ENCODE measurements at places on chromosomes 12 and 14.

- DNase-seq: peak; percentile 50
Observed at GRCh38 chr14:86654558-86655184, 1124.7 kb downstream of the FLRT2 start.

DNA sequence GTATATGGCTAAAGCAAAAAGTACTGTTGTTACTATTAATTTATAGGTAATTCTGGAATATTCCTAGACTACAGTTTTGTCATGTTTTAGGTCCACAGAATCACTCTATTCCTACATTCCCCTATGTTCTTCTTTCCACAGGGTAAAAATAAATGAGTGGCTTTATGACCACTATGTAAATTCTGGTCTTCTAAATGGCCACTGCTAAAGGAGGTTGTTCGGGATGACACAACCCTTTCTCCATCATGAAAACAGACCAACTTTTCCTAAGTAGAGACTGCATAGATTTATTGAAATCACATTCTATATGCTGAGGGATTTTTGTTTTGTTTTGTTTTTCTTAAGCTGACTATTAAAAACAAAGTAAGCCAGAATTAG is 88.0 kb downstream of the SYT1 start:
- no peak for DNase-seq

- no peak for DNase-seq
Observed at GRCh38 chr12:75959506-75959905, 72.1 kb downstream of the PHLDA1 start.

DNA sequence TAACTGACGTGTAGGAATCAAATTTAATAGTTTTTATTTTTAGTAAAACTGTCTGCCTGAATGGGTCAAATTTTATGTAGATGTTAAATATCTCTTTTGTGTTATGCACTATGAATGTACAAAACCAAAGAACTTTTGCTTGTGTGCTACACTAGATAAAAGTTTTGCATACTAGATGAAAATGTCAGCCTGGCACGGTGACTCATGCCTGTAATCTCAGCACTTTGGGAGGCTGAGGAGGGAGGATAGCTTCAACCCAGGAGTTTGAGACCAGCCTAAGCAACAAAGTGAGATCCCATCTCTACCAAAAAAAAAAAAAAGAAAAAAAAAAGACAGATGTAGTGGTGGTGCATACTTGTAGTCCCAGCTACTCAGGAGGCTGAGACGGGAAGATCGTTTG is 11.1 kb downstream of the AEBP2 start:
- DNase-seq: no peak

DNA sequence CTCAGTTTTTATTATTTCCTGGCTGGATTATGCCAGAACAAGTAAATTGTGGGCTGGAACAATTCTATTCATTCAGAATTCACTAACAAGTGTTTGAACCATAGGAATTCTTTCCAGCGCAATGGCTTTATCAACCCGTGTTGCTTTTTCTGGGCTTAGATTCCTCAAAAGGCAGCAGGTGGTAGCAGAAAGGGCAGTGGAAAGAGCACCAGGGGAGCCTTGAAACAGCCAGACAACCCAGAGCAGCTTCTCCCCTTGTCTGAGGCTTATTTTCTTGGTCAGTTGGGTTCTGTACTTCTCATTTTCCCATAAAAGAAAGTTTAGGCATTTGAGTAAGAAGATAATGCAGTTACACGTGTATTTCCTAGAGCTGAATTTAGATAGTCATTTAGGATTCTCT is 130.7 kb downstream of the OTOGL start:
- no peak for DNase-seq

GRCh38 chr14:74835645-74836250 is 40.2 kb downstream of the PROX2 start:
- DNase-seq: no peak

DNA sequence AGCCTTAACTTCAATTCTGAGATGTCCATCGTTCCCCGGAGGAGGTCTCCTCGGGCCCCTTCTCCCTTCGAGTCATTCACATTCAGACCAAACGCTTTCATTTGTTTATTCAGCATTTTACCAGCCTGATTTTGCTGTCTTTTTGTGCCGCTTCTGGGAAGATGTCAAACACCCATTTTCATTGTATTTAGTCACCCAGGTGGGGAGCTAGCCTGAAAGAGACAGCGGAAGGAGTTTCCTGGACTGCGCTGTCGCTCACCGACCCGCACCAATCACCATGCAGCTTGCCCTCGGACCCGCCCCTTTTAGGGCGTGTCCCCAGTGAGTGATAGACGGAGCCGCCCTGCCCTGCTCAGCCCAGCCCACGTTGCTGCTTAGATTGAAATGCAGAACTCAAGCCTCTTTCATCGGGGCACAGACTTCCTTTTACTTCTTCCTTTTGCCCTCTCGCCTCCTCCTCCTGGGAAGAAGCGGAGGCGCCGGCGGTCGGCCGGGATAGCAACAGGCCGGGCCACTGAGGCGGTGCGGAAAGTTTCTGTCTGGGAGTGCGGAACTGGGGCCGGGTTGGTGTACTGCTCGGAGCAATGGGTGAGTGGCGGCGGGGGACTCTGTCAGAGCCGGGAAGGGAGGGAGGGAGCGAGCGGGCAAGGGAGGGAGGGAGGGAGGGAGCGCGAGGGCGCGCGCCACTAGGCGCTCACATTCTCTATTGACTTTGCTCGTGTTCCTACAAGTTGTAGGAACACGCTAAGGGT is at the start of gene PAX9:
Gene PAX9, plus strand, starts transcription at position 355 of the 752 bp plus-strand sequence. Its CDS starts 230 bp downstream, at position 585.
- DNase-seq: peak; percentile 99

DNA sequence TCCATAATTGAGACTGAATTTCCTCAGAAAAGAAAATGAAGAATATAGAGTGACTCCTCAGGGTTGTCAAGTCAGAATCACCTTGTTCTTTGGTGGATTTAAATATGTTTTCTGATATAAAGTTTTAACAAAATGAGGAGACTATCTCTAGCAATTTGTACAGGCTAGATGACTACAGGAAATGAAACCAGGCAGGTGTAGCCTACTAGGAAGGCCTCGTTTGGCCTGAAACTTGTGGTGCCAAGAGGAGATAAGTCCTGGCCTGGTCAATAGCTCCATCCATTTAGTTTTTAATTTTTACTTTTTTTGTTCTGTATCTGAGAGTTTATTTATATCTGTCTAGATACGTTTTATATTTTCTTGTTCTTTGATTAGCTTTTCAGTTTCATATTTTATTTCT is 41.5 kb downstream of the SNAPC1 start:
- no peak for DNase-seq

- DNase-seq: no peak
Observed at GRCh38 chr14:95475540-95476240, 40.8 kb downstream of the SYNE3 start.

GRCh38 chr12:42960087-42960527 is 370.6 kb upstream of the PRICKLE1 start:
- no peak for DNase-seq

DNA sequence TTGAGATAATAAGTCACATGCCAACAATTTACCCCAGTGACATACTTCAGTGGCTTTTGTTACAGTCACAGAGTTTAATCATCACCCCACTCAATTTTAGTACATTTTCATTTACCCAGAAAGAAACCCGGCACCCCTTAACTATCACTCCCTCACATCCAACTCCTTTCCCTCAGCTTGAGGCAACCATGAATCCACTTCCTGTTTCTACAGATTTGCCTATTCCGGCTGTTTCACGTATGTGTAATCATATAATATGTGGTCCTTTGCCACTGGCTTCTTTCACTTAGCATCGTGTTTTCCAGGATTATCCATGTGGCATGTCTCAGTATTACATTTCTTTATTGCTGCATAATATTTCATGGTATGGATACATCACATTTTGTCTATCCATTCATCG is 147.5 kb downstream of the CFAP54 start:
- DNase-seq: no peak

GRCh38 chr14:62665286-62665685 is 380.0 kb downstream of the KCNH5 start:
- no peak for DNase-seq

GRCh38 chr12:89701606-89702206 is 6.9 kb downstream of the ATP2B1 start:
- no peak for DNase-seq

DNA sequence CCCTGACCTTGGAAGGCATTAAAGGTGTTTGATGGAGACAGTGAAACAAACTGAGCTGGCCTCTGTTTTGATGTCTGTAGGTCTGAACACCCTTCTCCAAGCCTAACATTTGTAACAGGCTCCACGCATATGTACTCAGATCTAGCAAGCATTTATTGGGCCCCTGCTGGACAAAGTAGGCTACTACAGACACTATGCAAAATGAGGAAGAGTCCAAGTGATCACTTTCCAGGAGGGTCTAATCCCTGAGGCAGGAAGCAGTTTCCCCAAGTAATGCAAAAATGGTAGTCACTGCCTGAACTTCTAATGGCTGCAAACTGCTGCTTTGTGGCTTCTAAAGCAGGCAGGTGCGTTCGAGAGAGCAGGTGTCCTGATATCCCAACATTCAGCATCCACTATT is 405.8 kb downstream of the MED13L start:
- peak; percentile 58 for DNase-seq

DNA sequence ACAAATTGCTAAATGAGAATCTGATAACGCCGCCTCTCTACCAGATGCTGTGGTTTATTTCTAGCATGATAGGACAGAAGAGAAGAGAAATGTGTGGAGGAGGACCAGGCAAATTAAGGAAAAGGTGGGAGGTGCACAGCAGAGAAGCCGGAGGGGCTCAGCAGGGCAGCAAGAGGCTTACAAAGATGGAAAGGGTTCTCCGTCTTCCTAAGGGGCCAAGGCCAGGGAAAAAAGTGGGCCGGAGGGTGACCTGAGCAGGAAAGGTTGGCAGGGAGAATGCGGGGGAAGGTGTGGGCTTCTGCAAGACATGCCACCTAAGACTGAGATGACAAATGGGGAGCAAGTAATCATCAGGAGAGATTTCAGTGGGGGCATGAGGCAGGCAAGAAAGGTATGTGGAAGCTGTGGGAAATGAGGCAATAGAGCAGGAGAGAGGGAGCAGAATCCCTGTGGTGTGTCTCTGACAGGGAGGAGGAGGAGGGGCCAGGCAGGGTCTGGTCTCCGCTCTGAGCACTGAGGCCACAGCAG is 18.7 kb downstream of the MANSC1 start:
- DNase-seq: no peak

- no peak for DNase-seq
Observed at GRCh38 chr14:97771340-97772045, 974.3 kb downstream of the VRK1 start.

DNA sequence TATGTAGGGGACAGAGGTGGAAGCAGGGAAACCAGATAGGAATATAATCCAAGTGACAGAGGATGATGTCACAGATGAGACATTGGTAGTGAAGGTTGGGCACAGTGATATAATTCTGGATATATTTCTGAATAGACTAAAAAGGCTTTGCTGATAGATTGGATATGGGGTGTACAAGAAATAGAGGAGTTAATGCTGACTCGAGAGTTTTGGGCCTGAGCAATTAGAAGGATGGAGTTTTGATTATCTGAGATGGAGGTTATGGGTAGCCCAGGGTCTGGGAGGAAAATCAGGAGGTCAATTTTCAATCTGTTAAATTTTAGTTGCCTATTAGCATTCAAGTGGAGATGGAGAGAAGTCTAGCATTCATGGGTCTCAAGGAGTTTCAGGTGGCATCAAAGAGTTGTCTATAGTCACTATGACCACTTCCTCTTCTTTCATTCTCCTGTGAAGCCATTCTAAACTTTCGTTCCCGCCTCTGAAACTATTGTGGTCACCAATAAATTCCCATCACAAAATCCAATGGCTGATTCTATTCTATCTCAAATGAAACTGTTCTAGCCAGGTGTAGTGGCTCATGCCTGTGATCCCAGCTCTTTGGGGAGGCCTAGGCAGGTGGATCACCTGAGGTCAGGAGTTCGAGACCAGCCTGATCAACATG is 10.6 kb upstream of the ANO6 start:
- DNase-seq: no peak

DNA sequence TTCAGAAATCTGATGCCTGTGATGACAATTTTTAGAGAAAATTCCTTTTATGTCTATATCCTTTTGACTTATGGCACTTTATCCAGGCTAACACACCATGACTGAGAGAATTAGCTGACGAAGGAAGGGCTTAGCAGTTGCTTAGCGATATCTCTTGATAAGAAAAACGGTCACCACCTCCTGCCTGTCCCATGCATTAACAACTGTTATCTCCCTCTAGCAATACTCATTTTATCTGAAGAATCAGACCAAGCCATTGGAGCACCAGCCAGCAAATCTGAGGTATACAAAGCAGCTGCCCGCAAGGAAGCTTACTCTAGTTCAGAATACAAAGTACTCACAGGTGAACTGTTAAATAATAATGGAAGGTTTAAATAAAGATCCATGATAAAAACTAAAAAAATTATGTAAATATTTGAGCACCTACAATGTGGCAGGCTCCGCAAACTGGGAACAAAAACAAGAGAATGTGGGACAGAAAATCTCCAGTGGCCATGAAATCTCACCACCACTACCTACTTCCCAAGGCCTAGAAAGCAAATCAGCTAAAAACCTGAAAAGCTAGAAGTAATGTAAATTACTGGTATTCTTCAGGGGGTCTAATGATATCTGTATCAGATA is 24.3 kb downstream of the PPM1H start:
- DNase-seq: no peak

GRCh38 chr12:53696655-53697331 is 20.9 kb upstream of the ATP5MC2 start:
- DNase-seq: peak; percentile 58

GRCh38 chr14:100944052-100944451 is 40.5 kb upstream of the RTL1 start:
- DNase-seq: no peak

DNA sequence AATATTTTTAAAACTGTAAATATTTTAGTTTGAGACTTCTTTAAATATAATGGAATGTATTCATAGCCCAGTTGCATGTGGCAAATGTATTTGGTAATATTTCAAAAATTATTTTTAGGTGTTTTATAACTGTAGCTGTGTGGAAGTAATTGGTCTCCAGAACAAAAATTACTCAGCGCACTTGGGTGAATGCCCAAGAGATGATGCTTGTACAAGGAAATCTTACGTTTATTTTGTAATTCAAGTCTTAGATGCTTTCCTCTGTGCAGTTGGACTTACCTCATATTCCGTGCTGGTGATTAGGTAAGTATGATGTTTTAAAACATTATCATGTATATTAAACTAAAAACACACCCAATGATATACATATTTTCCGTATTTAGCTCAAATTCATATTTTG is 76.7 kb upstream of the SLCO1B1 start:
- DNase-seq: no peak

DNA sequence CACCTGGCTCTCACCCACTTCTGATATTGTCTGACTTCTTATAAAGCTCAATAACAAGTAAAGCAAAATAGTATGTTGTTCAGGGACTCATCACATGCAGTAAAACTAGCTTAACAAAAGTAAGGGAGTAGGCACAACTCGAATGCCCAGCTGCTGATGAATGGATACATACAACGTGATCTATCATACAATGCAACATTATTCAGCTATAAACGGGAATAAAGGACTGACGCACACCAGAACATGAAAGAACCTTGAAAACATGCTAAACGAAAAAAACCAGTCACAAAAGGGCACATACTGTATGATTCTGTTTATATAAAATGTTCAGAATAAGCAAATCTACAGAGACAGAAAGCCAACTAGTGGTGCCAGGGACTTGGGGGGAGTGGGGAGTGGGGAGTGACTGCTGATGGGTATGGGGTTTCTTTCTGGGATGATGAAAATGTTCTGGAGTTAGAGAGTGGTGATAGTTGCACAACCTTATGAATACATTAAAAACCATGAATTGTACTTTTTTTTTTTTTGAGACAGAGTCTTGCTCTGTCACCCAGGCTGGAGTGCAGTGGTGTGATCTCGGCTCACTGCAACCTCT is 11.1 kb downstream of the PLBD2 start:
- DNase-seq: no peak

- DNase-seq: no peak
Observed at GRCh38 chr14:94115631-94116030, 5.1 kb downstream of the IFI27 start.

- peak; percentile 99 for DNase-seq
Observed at GRCh38 chr12:53938326-53939140, at the start of gene HOXC13. Gene HOXC13 (plus strand): TSS chr12:53938831. CDS start chr12:53938907, 76 bp downstream.

GRCh38 chr12:90618586-90618985 is 336.4 kb downstream of the CCER1 start:
- DNase-seq: no peak

Data from NCI-H187 (cell line).